ENCODE measurements at places on chromosomes 3 and 15. TPM values are rescaled to one million over a fixed set of nuclear protein-coding genes. Genes with fewer than 3 reads are reported as not detected.
A peak's percentile ranks its signal among the peaks of the same experiment; 100 is the strongest.

Gene CD276
- total RNA-seq, result 2.6 TPM

Gene KLHL6
- total RNA-seq, result 39.7 TPM

Gene RETNLB
- not detected for total RNA-seq

Gene LRRIQ4
- total RNA-seq, result 0.13 TPM

Gene CCR3
- not detected for total RNA-seq

Gene IL17RE
- total RNA-seq, result 5.9 TPM

Gene NDUFB5
- 96.9 TPM for total RNA-seq

GRCh38 chr15:40248006-40248783 is 9.3 kb downstream of the PAK6 start:
- no peak overlapping the region for H3K4me3 ChIP-seq
- no peak for ATAC-seq
- no peaks in the 10 kb centered on the region for H3K4me1 ChIP-seq
- no peak overlapping the region for H3K27ac ChIP-seq
- H3K36me3 ChIP-seq, result no peaks in the 10 kb centered on the region

- ATAC-seq, result no peak
- no peak overlapping the region for H3K4me3 ChIP-seq
- H3K27ac ChIP-seq, result no peak overlapping the region
- no peaks in the 10 kb centered on the region for H3K4me1 ChIP-seq
These were observed 21.6 kb downstream of the UACA start for GRCh38 chr15:70741677-70742293.

GRCh38 chr3:134057654-134058110 is 28.0 kb upstream of the SLCO2A1 start:
- no peak for ATAC-seq
- no peak overlapping the region for H3K4me3 ChIP-seq
- H3K27me3 ChIP-seq, result peaks cover 13% of the 10 kb centered on the region
- H3K27ac ChIP-seq, result no peak overlapping the region

- H3K27ac ChIP-seq, result no peak overlapping the region
- no peaks in the 10 kb centered on the region for H3K4me1 ChIP-seq
- H3K36me3 ChIP-seq, result no peaks in the 10 kb centered on the region
- ATAC-seq, result no peak
These were observed 34.8 kb downstream of the FAM3D start for GRCh38 chr3:58631742-58632141.

GRCh38 chr3:56621681-56622080 is 61.4 kb downstream of the TASOR start:
- peaks cover 3% of the 10 kb centered on the region for H3K4me1 ChIP-seq
- ATAC-seq, result no peak
- H3K27ac ChIP-seq, result no peak overlapping the region
- no peaks in the 10 kb centered on the region for H3K27me3 ChIP-seq
- H3K36me3 ChIP-seq, result peaks cover 99% of the 10 kb centered on the region
- H3K4me3 ChIP-seq, result no peak overlapping the region

DNA sequence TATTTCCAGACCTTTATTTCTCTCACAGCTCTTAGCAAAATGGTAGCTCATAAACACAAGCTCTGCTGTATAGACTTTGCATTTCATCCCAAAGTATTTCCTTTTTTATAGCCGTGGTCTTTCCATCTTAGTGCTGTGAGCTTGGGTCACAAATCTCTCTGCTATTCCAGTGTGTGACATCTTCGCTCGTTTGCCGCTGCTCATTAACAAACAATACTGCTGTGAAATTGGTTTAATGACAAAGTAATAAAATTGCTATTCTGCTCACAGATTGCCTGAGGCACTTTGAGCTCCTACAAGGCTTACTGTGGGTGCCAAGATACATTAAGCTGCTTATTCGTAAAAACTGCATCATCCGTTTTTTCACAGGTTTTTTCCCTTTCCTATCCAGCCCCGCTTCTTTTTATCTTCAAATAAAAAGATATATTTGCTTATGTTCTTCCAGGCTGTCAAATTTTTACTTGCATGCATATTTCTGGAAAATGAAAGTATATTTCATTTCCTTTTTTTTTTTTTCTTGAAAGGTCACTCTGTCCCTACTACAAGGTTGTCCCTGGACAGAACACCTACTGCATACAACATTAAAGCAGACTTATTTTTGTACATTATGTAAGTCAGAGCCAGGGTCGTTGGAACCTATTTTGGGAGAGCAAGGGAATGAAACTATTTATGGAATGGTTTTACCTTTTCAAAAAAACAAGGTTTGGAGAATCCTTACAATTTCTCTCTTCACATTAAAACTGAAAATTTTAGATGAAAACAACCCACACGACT is 174.5 kb downstream of the MEIS2 start:
- H3K27me3 ChIP-seq, result peaks cover 6% of the 10 kb centered on the region

- no peaks in the 10 kb centered on the region for H3K27me3 ChIP-seq
- peak overlapping the region; percentile 79 for H3K4me3 ChIP-seq
- peak; percentile 87 for ATAC-seq
- peaks cover 53% of the 10 kb centered on the region for H3K36me3 ChIP-seq
These were observed 18.8 kb downstream of the PSTPIP1 start for GRCh38 chr15:77013776-77014131.

DNA sequence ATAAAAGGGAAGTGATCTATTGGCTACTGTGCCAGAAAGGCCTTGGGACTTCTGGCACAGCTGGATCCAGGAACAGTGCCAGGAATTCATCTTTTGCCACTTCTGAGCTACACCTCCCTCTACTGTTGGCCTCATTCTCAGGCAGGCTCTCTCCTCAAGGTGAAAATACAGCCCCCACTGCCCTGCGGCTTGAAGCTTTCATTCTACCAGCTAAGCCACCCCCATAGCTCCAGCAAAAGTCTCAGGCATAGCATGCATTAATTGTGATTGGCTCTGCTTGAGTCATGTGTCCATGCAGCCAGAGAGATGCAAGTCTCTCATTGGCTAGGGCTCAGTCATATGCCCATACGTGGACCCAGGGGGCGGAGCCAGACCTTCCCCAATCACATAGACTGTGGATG is 142.4 kb downstream of the TPRA1 start:
- H3K36me3 ChIP-seq, result no peaks in the 10 kb centered on the region
- ATAC-seq, result no peak
- H3K27me3 ChIP-seq, result peaks cover 36% of the 10 kb centered on the region
- no peak overlapping the region for H3K27ac ChIP-seq
- no peaks in the 10 kb centered on the region for H3K4me1 ChIP-seq

DNA sequence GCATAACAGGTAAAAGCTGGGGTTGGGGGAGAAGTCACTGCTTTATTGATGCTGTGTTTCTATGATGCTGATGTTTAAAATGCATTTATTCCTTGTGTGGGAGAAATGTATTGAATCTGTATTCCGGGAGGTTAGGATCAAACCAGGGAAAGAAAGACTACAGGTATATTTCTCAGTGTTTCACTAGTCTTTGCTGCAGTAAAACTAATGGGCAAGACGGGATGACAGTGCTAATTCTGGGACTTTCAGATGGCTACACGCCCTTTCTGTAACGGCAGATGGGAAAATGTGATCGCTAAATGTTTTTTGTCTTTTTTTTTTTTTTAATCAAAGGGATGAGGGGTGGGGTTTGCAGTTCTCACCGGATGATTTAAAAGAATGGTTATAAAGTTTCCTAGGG is 393 bp downstream of the CNTN6 start:
- no peak for ATAC-seq
- no peak overlapping the region for H3K4me3 ChIP-seq
- H3K27me3 ChIP-seq, result no peaks in the 10 kb centered on the region
- no peak overlapping the region for H3K27ac ChIP-seq
- no peaks in the 10 kb centered on the region for H3K4me1 ChIP-seq

DNA sequence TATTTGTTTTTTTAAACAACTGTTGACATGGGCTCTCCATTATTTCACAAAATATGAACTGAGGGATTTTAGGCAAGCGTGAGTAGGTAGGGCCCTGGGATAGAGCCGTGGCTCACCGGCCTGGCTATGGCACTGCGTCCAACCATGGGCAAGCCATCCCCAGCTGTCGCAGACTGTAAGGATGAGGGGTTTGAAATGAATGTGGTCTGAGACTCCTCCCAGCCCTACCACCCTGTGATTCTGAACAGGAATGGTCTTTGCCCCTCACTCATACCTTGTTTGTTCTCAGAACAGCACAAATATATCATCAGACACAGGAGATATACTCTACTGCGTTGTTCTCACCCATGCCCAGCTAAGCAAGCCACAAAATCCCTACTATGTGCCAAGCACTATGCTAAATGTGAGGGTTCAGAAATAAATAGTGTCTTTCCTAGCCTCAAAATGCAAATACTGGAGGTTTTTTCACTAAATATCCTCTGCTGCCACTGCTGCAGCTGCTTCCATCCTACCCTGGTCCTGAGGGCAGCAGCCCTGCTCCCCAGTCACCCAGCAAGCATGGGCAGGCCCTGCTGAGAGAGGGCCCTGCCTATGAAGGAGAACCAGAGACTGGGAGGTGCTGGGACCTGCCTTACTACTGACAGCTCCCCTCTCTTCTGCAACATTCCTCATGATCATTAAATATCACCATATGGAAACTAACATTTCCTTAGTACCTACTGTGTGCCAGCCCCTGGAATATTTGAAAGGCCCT is 102.8 kb downstream of the XXYLT1 start:
- H3K4me1 ChIP-seq, result peaks cover 3% of the 10 kb centered on the region
- H3K27ac ChIP-seq, result no peak overlapping the region
- H3K36me3 ChIP-seq, result no peaks in the 10 kb centered on the region
- no peak for ATAC-seq

GRCh38 chr3:67415511-67415910 is 238.9 kb downstream of the SUCLG2 start:
- ATAC-seq, result no peak
- H3K27ac ChIP-seq, result no peak overlapping the region
- peaks cover 4% of the 10 kb centered on the region for H3K4me1 ChIP-seq
- H3K27me3 ChIP-seq, result no peaks in the 10 kb centered on the region

GRCh38 chr3:124850633-124851032 is 36.5 kb downstream of the ITGB5 start:
- H3K27me3 ChIP-seq, result peaks cover 15% of the 10 kb centered on the region
- H3K36me3 ChIP-seq, result no peaks in the 10 kb centered on the region
- no peak overlapping the region for H3K27ac ChIP-seq
- no peak for ATAC-seq
- no peak overlapping the region for H3K4me3 ChIP-seq
- H3K4me1 ChIP-seq, result no peaks in the 10 kb centered on the region

GRCh38 chr3:161093895-161094294 is 11.3 kb downstream of the B3GALNT1 start:
- ATAC-seq, result no peak
- H3K4me1 ChIP-seq, result no peaks in the 10 kb centered on the region
- H3K36me3 ChIP-seq, result peaks cover 4% of the 10 kb centered on the region
- H3K27ac ChIP-seq, result no peak overlapping the region
- H3K4me3 ChIP-seq, result no peak overlapping the region

DNA sequence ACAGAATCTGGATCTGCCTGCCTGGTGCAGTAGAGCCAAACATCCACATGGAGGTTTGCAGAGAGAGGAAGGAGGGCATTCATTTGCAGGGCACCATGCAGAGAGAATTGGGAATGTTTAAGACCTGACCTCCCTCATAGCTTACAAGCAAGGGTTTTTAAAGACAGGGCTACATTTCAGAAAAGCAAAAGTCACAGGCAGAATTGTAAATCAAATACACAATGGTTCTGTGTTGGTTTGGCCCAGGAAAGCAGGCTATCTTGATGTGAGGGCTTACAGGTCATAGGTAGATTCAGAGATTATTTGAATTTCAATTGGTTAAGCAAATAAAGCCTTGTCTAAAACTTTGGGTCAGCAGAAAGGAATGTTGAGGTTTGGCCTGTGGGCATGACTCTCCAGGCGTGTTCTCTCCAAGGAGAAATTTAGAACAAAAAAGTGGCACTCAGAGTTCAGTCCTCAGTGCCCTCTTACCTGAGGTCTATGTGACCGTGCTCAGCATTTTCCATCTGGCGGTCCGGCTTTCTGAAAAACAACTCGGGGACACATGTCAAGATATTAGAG is 91.5 kb downstream of the CD47 start:
- H3K27ac ChIP-seq, result no peak overlapping the region
- no peaks in the 10 kb centered on the region for H3K36me3 ChIP-seq
- no peak for ATAC-seq

DNA sequence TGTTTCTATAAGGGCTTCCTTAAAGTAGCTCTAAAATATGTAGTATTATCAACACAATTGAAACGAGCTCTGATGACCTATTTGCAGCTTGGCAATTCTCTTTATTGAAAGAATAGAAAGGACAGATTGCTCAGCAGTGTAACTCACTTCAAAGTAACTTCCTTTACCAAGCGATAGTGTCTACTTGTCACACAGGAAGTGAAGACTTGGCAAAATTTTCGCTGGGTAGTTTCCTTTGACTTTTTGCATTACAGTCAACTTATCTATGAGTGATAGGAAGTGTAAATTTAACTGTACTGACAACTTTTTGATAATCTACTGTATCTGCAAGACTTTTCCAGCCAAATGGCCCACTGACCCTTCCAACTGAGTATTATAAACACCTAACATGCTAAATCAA is 22.8 kb downstream of the SLC9A9 start:
- peak overlapping the region; percentile 28 for H3K27ac ChIP-seq
- no peaks in the 10 kb centered on the region for H3K27me3 ChIP-seq
- peaks cover 33% of the 10 kb centered on the region for H3K4me1 ChIP-seq
- no peaks in the 10 kb centered on the region for H3K36me3 ChIP-seq
- ATAC-seq, result peak; percentile 87

DNA sequence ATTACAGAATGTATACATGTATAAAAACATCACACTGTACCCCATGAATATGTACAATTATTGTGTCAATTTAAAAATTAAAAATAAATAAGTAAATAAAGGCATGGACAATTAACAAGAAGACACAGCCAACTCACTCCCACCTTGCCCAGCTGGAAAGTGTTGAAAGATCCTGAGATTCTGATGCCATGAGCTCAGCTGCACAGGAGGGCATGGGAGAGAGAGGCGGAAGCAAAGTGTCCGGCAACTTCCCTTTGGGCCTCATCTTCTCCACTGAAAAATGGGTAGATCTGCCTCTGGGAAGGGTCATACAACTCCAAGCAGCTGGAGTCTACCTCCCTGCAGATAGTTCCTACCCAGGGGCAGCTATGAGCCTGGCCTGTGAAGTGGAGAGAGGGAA is 277.3 kb downstream of the UACA start:
- peaks cover 22% of the 10 kb centered on the region for H3K4me1 ChIP-seq
- peak overlapping the region; percentile 73 for H3K27ac ChIP-seq
- H3K36me3 ChIP-seq, result peaks cover 6% of the 10 kb centered on the region

- no peak overlapping the region for H3K4me3 ChIP-seq
- no peak overlapping the region for H3K27ac ChIP-seq
These were observed 259.2 kb downstream of the C3orf38 start for GRCh38 chr3:88408935-88409334.

DNA sequence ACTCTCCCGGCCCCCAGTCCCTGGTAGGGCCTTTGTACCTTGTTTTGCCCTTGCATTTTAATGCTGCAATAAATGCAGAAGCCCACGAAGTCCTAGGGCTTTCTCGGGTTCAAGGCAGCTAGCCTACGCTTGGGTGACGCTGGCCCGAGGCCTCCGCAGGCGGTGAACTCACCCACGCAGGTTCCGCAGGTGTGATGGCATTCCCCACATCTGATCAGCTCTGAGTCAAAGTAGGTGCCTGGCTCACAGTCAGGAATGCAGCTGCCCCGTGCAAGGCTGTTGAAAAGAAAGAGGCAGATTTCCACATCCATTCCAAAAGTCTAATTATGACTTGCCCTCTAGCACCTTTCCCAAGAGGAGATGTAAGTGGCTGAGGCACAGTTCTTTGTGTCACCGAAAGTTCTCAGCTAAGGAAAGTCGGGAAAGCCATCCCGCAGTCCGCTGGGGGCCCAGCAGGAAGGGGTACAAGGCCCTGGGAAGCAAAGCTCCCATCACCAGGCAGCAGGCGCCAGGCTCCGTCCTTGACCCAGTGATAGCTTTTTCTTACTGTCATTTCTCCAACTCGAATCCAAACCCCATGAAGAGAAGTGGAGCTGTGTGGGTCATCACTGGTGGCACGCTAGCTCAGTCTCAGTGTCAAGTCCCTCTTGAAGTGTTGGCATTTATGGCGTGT is 23.2 kb upstream of the SNRPA1 start:
- no peak overlapping the region for H3K27ac ChIP-seq
- peaks cover 5% of the 10 kb centered on the region for H3K4me1 ChIP-seq
- H3K36me3 ChIP-seq, result no peaks in the 10 kb centered on the region
- no peak for ATAC-seq

Data from activated T-helper 17 cell treated with anti-CD3 and anti-CD28 coated beads, Interleukin-2, amount 50 U/mL, for 72 hours (primary cell).